ENCODE measurements at places on chromosomes 3 and 15.

DNA sequence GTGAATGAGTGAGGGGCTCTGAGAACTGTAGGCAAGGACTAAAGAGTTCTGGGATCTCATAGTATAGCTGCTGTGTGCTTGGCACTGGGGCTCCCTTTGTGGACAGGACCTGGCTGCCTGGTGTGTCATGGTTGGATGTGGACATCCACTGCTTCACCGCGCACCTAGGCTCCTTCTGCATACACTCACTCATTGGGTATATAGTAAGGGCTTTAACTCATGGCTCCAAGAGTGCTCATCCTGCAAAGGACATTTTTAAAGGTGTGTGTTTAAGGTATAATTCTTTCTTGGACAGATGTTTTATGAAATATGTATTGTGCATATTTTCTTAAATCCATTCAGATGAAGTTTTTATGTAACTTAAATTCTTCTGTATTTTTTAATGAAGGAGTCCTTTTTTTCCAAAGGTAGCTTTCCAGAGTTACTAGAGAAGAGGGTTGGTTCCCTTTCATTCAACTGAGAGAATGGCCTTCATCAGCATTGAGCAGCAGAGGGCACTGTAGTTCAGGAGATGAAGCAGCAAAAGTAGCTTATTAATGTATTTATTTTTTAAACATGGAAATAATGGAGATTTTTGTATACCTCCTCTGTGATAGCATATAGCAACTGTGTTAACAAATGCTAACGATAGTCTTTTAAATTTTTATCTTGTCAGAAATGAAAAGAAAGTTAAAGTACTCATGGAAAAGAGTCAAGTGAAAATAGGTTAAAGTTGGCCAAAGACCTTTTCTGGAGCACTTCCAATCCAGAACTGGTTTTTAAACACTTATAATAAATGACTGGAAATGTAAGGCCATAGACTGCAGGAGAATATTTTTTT lies 25.2 kb downstream of the OXNAD1 start:
- peak; percentile 24 for DNase-seq

DNA sequence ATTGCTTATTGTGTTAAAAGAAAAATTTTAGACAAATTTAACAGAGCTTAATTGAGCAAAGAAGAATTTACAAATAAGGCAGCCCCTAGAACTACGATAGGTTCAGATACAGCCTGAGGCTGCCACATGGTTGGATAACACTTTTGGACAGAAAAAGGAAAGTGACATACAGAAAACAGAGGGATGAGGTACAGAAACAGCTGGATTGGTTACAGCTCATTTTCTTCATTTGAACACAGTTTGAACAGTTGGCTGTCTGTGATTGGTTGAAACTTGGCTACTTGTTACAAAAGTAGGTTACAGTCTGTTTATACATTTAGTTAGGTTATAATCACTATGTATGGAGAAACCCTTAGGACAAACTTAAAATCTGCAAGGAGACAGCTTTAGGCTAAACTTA lies 46.0 kb downstream of the STARD9 start:
- no peak for DNase-seq

DNA sequence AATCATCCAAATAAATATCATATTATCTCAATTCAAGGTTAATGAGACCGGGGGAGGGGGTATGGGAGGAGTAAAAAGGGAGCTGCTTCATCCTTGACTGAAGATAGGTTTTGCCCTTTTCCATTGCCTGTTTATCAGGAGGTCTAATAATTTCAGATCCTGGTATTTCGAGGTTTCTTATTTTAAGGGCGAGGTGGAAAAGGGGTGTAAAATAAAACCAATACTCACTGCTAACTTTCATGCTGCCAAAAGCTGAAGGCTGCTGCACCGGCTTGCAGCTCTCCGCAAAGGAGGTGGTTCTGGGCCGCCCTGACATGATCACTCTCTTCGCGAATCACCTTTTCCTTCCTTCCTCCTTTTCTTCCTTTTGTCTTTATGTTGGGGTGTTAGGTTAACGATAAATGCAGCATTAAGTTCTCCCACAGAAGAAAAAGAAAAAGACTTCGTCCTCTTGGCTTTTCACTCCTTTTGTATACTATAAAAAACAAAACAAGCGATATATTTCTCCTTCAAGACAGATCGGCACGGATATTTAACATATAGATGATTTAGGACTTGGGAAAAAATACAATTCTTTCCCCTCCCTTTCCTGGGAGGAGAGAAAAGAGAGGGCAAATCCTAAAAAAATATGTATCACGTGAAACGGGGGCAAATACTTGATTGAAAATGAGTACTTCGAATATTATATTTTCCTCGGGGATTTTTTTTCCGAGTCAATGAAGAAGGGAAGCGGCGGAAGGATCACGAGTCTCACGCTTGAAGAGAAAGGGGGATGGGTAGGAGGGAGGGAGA lies 932 bp downstream of the GSK3B start:
- no peak for DNase-seq

- DNase-seq = peak; percentile 78
These were observed 68.7 kb upstream of the BLM start for GRCh38 chr15:90648137-90649070.

- DNase-seq = no peak
These were observed 53.1 kb upstream of the CFAP161 start for GRCh38 chr15:81080996-81081395.

- no peak for DNase-seq
These were observed 14.8 kb downstream of the VILL start for GRCh38 chr3:38005076-38006020.

DNA sequence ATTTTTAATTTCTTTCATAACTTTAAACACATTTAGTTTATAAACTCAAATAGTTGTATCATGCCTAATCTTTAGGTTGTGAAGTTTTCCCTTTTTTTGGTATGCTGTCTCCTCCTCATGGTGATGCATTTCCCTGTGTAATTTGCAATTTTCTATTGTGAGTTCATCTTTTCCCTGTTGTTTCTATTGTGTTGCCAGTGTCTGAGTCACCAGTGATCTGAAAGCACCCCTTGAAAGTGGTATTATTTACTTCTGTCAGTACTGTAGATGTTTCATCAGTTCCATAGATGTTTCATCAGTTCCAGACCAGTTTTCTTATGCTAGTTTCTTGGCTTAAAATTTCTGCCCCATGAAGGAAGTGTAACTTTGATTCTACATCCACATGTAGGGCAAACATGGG lies 80.6 kb downstream of the OXSM start:
- DNase-seq = no peak

GRCh38 chr15:42313463-42313862 lies 40.2 kb upstream of the TMEM87A start:
- DNase-seq = no peak

- no peak for DNase-seq
These were observed 6.5 kb upstream of the CRYBG3 start for GRCh38 chr3:97815149-97815917.

DNA sequence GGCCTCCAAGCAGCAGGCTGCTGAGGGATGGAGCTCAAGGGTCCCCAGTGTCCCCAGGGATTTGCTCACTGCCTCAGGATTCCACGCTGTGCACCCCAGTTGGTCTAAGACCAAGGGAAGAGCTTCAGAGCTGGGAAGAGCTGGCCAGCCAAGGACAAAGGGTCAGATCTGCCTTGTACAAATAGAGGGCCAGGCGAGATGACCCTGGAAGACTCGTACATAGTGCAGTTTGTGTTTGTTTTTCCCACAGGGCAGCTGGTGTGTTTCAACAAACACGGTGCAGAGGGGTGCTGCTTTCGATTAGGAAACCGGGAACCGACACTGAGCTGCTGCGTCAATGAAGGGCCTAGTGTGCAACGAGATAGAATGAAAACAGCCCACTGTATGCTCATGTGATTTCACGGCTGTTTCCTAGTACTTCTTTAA lies 56.1 kb upstream of the TRPM1 start:
- no peak for DNase-seq

DNA sequence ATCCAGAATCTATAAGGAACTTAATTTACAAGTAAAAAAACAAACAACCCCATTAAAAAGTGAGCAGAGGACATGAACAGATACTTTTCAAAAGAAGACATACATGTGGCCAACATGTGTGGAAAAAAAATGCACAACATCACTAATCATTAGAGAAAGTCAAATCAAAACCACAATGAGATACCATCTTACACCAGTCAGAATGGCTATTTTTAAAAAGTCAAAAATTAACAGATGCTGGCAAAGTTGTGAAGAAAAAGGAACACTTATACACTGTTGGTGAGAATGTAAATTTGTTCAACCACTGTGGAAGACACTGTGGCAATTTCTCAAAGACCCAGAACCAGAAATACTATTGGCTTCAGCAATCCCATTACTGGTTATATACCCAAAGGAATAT lies 830.0 kb upstream of the ALCAM start:
- no peak for DNase-seq

- no peak for DNase-seq
These were observed 287.7 kb downstream of the RORA start for GRCh38 chr15:60941448-60941847.

DNA sequence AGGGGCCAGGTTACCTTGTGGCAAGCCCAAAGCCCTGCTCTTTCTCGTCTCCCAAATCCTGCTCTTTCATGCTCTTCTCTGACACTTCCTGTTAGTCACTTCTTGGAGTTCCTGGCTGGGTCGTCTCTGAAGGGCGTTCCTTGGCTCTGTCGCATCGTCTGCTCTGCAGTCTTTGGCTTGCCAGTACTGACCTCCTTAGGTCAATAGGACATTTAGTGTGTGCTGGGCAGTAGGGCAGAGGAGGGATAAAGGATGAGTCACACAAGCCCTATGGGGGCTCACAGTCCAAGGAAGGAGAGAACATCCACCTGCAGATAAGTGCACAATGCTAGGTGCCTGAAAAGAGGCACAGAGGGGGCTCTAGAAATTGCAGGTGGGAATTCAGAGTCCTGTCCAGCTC lies 87.5 kb downstream of the FAM43A start:
- no peak for DNase-seq

DNA sequence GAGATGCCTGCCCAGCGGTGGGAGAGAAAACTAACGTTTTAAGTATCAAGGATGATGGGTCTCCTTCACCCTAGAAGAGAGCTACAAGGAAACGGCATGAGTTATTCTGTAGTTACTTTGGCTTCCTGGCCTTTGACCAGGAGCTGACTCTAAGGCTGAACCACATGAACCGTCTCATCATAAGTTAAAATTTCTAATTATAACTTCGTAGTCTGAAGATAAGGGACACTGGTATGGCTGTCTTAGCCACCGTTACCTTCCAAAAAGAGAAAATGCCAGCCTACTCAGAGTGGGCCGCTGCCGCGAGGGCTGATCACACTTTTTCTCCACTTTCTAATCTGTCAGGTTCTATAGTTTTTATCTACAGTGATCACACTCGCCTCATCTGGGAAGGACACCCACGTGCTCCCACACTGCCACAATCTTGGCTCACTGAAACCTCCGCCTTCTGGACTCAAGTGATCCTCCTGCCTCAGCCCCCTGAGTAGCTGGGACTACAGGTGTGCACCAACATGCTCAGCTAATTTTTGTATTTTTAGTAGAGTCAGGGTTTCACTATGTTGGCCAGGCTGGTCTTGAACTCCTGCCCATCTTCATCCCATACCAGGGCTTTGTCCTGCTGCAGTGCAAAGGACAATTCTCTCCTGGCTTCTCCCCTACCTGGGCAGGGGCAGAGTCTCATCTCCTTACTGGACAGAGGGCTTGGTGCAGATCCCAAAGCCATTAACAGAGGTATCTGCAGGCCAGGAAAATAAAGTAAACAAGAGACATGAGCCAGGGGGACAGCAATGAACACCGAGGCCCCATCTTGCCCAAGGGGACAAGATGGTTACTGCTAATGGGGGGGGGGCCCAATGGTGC lies 73.4 kb downstream of the RFTN1 start:
- DNase-seq = no peak

DNA sequence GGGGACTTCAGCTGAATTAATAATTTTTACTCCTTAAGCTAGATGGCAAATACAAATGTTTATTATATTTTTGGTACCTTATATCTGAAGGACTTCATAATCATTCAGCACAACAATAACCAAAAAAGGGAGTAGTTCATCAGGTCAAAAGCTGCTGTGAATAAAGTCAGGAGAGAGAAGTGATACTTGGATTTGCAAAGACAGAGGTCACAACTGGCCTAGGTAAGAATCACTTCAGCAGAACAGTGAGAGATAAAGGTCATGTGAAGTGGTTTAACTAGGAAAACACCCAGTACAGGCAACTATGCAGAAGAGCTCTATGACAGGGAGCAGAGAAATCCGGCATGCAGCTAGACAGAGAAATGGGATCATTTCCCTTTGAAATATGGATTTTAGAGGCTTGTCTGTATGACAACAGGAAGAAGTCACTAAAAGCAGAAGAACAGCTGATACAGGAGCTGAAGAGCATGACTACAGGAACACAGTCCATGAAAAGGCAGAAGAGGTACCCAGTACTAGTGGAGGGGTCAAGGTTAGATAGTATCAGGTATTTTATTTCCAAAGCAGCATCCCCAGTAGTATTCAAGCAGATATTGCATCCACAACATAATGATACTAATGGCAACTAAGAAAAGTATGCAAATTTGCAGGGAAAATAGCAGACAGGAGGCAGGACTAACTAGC lies 25.7 kb downstream of the ZMAT3 start:
- DNase-seq = peak; percentile 38

DNA sequence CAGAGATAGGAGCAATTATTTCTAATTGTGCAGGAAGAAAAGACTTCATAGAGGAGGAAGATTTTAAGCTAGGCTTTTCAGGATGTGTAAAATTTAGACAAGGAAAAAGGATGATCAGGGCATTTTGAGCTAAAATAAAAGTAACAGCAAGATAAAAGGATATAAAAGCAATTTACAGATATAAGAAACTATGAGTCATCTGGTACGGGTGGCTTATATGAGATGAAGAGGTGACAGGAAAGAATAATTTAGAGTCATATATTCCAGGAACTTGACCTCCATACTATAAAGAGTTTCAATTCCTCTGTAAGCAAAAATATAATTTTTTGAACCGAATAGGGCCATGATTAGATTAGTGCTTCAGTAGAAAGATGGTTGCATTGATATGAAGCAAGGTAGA lies 273.7 kb downstream of the RBMS3 start:
- no peak for DNase-seq

GRCh38 chr3:38605981-38606380 lies 43.5 kb downstream of the SCN5A start:
- no peak for DNase-seq

DNA sequence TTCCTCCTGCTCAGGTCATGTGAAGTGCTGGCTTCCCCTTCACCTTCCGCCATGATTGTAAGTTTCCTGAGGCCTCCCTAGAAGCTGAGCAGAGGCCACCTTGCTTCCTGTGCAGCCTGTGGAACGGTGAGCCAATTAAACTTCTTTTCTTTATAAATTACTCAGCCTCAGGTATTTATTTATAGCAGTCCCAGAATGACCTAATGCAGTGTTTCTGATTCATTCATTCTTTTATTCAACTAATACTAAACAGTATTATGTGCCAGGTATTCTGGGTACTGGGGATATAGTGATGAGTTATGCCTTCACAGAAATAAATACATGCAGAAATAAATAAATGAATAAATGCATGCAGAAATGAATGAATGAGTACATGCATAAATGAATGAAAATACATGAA lies 41.9 kb downstream of the EDEM1 start:
- no peak for DNase-seq
